ENCODE measurements at places on chromosomes 5 and 9.
A peak's percentile ranks its signal among the peaks of the same experiment; 100 is the strongest.

GRCh38 chr5:56247592-56247991 is 14.5 kb upstream of the ANKRD55 start:
- DNase-seq, result peak; percentile 70

GRCh38 chr9:124021385-124021769 is 9.8 kb downstream of the LHX2 start:
- DNase-seq, result no peak

DNA sequence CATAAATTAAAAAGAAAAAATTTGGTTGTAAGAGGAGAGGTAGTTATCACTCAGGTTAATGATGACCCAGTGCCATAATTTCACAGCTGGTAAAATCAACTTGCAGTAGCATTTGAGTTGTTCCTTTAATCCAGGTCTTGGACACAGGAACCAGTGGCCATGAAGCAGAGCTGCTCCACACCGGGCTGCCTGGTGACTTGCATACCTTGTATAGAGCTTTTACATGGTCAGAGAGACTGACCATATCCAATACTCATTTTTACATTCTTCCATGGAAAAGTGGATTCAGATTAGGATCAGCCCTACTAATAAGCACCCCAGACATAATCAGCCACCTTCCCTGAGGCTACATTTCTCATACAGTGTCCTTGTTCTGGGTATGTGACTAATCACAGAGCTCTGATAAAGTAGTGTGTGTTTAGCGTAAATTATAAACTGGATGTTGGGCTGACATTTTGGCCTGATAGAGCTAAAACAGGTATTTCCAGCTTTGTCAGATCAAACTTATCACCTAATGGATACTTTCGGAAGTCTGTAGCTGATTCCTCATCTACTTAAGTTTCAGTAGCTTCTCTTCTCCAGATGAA is 77.0 kb upstream of the ZSWIM6 start:
- DNase-seq, result no peak

GRCh38 chr9:113622600-113623400 is 159.3 kb downstream of the RGS3 start:
- peak; percentile 81 for DNase-seq

DNA sequence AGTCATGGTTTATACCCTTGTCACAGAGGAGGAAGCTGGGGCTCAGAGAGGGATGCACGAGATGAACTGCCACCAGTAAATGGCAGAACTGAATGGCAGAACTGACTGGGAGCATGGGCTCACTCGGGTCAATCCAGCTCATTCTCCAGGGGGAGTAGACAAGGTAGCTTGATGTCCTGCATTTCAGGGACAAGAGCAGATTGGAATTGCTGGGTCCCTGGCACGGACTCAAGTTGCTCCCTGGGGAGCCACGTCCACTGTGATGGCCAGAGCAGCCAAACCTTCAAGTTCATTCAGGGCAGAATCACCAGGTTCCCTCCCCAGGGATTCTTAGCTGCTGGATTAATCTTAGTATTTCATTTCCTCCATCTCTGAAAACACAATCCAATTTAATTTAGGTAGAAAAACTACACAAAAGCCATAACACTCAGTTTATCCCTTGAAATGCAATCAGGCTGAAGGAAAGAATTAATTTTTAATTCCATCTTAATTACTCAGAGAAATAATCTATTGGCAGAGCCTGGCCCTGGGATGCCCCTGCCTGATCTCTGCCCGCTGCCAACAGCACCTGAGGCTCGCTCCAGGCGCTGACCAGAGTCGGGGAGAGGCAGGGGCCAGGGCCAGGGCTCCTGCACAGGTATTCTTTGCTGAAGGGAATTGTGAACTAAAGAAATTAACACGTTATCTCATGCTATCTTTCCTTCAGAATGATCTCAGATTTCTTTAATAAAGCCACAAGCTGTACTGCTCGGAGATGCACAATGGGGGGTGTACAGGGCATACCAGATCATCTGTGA is 42.0 kb upstream of the UNC5A start:
- DNase-seq, result no peak

DNA sequence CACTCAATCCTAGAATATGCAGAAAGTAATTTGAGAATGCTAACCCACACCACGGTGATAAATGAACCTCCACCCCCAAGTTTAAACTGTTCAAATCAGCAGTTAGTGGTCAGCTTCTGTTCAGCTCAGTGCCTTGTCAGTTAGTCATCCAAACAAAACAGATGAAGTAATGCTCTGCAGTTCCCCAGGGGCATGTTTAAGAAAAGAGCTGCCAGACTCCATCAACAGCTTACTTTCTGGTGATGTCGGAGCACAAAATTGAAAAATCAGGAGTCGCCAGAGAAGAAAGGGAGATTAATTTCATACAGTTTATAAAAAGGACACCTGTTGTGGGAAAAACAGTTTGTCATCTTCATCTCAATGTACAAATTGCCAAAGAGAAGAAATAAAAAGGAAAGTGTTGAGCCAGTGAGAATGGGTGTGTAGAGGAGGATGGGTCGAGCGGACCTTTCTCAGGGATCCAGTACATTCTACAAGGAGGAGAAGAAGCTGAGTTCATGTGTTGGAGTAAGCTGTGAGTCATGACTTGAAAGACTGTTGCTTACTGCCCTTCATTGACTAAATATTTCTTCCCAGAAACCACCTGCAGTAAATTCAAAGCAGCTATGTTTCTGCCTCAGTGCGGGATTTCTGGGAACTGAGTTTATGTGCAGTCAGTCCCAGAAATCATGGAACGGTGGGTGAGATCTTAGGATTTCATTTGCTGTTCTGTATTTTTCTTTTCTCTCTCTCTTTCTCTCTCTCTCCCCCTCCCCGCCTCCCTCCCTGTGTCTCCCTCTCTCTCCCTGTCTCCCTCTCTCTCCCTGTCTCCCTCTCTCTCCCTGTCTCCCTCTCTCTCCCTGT is 13.7 kb downstream of the TRIO start:
- DNase-seq, result peak; percentile 79

DNA sequence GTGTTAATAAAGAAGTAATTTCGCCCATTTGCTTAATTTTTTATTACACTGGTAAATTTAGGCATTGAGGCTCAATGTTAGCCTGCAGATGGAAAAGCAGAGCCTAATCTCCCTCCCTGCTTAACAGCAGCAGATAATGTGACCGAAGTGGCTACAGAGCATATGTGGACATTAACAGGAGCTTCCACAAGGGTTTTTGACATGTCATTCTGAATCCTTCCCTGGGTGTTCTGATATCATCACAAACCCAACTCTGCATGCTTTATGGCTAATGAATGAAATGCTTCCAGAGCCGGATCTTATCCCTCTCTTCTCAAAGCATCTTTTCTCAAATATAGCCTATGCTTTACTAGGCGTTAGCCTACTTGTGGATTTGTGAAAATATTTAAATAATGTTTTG is 208.6 kb downstream of the CAAP1 start:
- no peak for DNase-seq

Measured in GM03348 (cell line).